ENCODE measurements at places on chromosomes 6 and 20.
A peak's percentile ranks its signal among the peaks of the same experiment; 100 is the strongest.

- DNase-seq, result no peak
These were observed 23.0 kb upstream of the IPCEF1 start for GRCh38 chr6:154379585-154379984.

GRCh38 chr20:34112600-34113101 lies 608 bp upstream of the EIF2S2 start:
- DNase-seq, result peak; percentile 18

- DNase-seq, result no peak
These were observed 16.7 kb downstream of the SS18L1 start for GRCh38 chr20:62160253-62160652.

GRCh38 chr6:126252154-126252553 lies 87.8 kb upstream of the CENPW start:
- DNase-seq, result no peak

DNA sequence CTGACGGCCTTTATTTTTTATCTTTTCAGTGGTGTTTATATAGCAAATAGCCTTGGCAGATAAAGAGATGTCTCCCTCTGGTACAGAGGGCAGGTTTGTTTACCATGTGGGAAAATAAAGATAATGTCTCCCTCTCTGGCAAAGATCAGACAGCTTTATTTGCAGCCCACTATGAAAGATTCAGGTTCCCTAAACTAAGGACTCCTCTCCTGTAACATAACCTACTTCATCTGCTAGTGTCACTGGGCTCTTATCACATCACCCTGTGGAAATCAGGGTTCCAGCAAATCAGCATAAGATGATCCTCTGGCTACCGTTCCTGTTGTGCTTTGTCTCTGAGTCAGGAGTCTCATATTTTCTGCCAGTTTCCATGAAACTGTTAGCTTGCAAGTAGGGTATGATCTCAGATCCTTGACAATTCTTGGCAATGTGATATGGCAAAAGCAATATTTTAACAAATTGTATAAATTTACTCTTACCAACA lies 3.1 kb downstream of the FBXL4 start:
- DNase-seq, result no peak
